ENCODE measurements at places on chromosomes 7 and 10. TPM values are rescaled to one million over a fixed set of nuclear protein-coding genes. Genes with fewer than 3 reads are reported as not detected.
A peak's percentile ranks its signal among the peaks of the same experiment; 100 is the strongest.

The CXCL12 gene
- 0.09 TPM for total RNA-seq

- DNase-seq: no peak
- peaks cover 8% of the 10 kb centered on the region for H3K27me3 ChIP-seq
- H3K4me1 ChIP-seq: peaks cover 21% of the 10 kb centered on the region
- H3K27ac ChIP-seq: no peak overlapping the region
- H3K36me3 ChIP-seq: no peaks in the 10 kb centered on the region
Observed at GRCh38 chr7:149884541-149884940, 10.8 kb downstream of the ATP6V0E2 start.

The DKK1 gene
- 16.1 TPM for total RNA-seq

- no peaks in the 10 kb centered on the region for H3K4me1 ChIP-seq
- H3K4me3 ChIP-seq: peak overlapping the region; percentile 31
- H3K27ac ChIP-seq: no peak overlapping the region
- no peak for DNase-seq
- H3K27me3 ChIP-seq: peaks cover 100% of the 10 kb centered on the region
- no peaks in the 10 kb centered on the region for H3K36me3 ChIP-seq
Observed at GRCh38 chr10:100724531-100725027, 20.8 kb upstream of the PAX2 start.

- H3K27ac ChIP-seq: no peak overlapping the region
- peaks cover 10% of the 10 kb centered on the region for H3K4me1 ChIP-seq
- DNase-seq: no peak
- no peak overlapping the region for H3K4me3 ChIP-seq
- H3K27me3 ChIP-seq: no peaks in the 10 kb centered on the region
Observed at GRCh38 chr7:25031432-25031831, 51.5 kb upstream of the OSBPL3 start.

The TMEM176B gene
- 0.54 TPM for total RNA-seq

DNA sequence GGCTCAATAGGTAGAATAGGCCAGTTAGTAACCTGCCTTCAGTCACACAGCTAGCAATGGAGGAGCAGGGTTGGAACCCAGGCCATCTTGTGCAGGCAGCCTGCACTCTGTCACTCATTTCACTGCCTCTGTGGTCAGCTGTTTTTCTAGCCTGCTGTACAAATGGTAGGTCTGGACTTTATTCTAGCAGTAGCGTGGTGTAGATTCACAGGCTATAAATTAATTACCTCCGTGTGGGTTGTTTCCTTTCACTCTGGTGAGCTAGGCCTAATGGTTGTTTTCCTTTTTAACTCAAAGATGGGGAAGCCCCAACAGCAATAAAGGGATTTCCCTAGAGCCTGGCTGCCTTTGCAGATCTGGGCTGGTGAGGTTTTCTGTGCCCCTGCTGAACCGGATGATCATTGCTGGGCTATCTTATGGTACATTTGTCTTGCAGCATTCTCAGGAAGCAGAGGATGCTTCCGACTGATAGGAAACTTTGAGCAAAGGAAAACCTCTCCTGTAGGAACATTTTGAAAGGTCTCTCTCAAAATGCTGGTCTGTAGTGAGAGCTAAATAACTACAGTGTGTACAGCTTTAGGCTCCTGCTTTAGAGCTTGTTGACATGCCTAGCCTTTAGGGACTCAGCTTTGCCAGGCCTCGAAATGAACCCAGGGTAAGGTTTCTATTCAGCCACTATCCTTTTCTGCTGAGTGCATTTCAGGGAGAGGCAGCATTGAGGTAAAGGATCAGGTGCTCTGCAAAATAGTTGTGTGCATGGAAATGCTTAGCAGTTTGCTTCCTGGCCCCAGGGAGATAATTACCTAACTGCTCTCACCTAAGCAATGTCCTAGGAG, 157.4 kb downstream of the ST7 start:
- H3K36me3 ChIP-seq: no peaks in the 10 kb centered on the region
- H3K4me3 ChIP-seq: no peak overlapping the region
- H3K27ac ChIP-seq: no peak overlapping the region
- no peak for DNase-seq

The C10orf67 gene
- not detected for total RNA-seq

The MYPN gene
- total RNA-seq: not detected

- no peak for DNase-seq
- H3K27me3 ChIP-seq: no peaks in the 10 kb centered on the region
- no peak overlapping the region for H3K4me3 ChIP-seq
- H3K36me3 ChIP-seq: no peaks in the 10 kb centered on the region
Observed at GRCh38 chr7:30428246-30429155, 50.1 kb downstream of the NOD1 start.

DNA sequence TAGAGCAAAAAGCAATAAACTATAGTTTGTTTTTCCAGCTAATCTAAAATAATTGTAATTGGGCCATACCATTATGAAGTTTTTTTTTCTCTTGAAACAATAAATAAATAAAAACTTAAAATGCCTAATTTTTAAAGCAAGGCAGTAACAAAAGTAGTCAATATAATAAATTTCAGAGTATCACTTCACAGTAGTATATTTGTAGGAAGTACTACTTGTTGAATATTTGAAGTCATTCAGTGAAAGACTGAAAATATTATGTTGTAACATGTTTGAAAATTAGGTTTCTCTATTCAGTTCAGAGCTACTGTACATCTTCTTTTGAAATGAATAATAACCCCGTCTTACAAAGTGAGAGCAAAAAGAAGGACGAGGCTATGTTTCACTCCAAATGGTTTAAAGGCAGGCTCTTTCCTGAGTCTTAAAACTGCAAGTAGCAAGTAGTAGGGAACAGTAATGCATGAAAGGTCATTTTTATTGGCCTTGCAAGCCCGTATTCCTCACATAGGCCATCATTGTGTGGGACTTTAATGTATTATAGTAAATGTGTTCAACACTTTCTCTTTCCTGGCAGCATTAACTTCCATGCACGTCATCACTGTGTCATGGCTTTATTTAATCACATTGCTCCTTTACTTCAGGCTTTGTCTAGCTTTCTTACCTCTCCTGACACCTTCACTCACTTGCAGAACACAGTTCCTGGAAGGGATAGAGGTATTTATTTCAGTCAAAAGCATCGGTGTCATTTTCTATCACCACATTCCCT, 141.4 kb downstream of the VTI1A start:
- no peak for DNase-seq
- no peaks in the 10 kb centered on the region for H3K27me3 ChIP-seq
- no peak overlapping the region for H3K27ac ChIP-seq
- H3K36me3 ChIP-seq: no peaks in the 10 kb centered on the region
- no peak overlapping the region for H3K4me3 ChIP-seq
